CD4-positive, alpha-beta T cell treated with Interleukin-17A for 4 hours (primary cell): ENCODE measurements at places on chromosomes 3 and 15.

DNA sequence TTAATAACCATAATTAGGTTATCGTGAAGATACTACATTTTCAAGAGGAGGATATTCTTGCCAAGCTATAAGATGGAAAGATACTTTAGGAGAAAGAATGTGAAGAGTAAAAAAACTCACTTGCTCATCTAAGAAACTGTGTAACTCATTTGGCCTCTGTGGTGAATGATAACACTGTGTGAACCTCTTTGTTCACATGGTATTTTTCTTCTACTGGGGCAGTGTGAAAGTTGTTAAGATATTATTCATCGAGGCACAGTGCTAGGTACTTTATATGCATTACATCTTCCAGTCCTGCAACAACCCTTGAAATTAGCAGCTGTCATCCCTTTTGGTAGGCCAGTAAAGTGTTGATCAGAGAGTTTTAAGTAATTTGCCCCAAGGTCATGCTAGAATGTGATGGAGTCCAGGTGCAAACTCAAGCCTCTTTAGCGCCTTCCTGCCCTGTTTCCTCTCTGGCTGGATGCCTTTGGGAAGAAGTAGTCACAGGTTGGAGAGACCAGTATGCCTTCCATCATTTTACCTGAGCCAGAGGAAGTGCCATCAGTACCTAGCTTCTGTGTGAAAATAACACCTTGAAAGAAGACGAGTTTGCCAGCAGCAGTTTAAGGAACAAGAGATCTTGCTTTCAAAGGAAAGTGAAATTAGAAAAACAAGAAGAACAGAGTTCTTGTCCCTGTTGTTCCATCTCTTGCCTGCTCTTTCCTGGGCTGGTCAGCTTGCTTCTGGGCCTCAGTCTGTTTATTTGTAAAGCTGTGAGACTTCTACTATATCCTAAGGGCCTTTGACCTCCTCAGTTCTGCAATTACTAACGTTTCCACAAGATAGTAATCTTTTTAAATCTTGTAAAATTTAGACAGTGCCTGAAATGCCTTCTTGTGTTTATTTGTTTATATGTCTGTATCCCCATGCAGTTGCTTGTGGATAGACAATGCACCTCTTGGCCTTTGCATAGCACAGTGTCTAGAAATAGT is 179.3 kb downstream of the FNDC3B start:
- no peak for DNase-seq

GRCh38 chr3:69881756-69882428 is 117.6 kb upstream of the SAMMSON start:
- DNase-seq, result no peak

GRCh38 chr3:159619341-159619885 is 369.2 kb upstream of the IL12A start:
- DNase-seq, result no peak

GRCh38 chr15:98899272-98900021 is 108.1 kb downstream of the PGPEP1L start:
- DNase-seq, result no peak

- DNase-seq, result no peak
These were observed 220.1 kb downstream of the PYDC2 start for GRCh38 chr3:191680989-191681597.

DNA sequence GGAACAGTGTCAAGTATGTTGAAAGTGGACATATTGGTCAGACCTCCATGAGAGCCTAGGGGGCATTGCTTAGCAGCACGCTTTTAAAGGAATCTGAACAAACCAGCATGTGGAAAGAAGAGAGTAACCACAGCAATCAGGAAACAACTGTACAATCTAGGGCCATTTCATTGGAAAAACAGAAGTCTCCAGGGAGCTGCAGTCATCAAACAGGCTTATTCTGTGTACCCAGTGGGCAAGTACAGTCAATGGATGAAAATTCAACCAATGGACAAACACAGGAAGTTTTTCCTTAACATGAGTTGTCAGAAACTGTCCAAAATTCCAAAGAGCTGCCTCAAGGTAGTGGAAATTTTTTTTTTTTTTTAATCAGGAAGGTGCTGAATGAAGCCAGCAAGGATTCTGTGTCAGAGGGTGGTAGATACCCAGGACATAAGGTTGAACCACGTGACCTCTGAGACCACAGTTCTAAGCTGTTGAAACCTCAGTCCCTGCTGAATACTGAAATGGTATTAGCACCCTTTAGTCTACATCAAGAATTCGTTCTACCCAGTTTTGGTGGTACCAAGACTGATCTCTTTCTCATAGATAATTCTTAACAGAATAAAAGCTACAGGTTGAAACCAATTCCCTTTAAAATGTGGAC is 4.4 kb upstream of the DLG1 start:
- DNase-seq, result no peak

GRCh38 chr3:126872701-126873342 is 110.1 kb upstream of the PLXNA1 start:
- DNase-seq, result no peak

GRCh38 chr15:29747837-29748417 is 74.3 kb downstream of the TJP1 start:
- DNase-seq, result no peak

- no peak for DNase-seq
These were observed 276.4 kb downstream of the POLQ start for GRCh38 chr3:121269389-121269788.

GRCh38 chr3:135412475-135412874 is 553.1 kb upstream of the PPP2R3A start:
- no peak for DNase-seq

- no peak for DNase-seq
These were observed 840.0 kb downstream of the EPHA3 start for GRCh38 chr3:89947337-89947954.

DNA sequence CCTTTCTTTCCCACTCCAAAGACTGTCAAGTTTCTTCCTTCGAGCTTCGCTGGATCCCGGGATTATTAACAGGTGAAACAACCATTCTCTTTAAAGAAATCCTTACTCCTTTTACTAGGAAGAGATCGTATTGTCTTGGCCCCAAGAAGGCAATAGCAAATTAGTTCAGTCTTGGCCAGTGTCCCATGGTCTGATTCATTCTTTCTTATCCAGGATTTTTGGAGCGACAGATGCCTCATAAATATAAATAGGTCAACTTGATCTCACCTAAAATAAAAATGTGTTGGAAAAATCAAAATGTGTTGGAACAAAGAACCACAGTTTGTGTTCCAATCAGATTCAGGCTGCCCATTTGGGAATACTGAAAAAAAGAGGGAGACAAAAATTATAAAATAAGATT is 140.1 kb upstream of the TMEM108 start:
- no peak for DNase-seq

DNA sequence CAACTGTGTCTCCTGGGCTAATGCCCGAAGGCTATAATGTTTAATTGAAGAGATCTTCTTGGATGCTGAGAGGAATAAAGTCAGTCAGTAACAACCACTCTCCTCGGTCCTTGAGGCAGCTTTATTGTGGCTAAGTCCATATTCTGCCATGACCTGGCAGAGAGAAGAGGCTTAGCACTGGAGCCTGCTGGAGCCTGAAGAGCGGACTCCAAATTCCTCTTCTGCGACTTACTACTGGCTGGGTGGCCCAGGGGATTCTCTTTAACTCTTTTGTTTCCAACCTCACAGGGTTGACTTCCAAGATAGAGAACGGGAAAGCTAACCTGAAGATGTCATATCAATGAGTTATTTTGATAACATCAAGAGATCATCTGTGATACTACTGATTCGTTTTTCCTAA is 71.1 kb downstream of the MYO1E start:
- no peak for DNase-seq

DNA sequence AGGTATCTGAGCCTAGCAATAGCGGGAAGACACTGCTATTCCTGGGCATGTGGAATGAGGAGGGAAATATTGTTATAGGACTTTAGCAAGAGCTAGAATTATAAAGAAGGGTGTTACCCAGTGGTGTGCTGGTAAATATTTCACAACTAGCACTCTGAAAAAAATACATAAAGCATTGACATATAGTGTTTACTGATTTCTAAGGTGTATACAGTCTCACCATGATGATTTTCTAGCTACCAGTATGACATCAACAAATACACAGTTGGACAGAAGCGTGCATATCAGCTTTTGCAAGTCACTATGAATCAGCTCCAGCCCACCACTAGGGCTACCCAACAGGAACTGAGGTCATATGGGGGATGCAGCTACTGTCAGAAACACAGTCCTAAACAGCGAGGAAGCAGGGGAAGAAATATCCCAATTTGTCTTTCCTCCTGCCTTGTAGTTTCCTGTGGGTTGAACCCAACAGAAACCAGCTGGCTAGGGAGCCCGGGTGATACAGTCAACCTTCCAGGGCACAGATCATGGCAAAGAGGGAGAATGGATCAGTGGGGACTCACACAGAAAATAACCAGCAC is 39.6 kb downstream of the HGD start:
- DNase-seq, result no peak

DNA sequence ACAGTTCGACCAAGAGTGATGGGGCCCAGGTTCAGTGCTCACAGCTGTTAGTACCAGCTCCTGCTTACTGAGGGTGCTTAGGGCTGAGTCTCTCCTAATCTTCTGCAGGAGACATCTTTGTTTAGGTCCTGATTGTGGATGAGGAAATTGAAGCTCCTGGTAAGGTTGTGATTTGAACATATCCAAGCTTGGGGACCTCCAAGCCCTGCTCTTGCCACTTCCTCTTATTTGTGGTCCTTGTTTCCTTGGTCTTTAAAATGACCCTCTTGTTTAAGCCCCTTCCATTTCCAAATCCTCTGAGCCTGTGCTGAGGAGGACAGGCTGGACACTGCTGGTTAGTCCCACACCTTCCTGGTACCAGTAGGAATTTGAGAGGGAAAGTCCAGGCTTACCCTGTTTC is 87.0 kb downstream of the EEFSEC start:
- no peak for DNase-seq

- DNase-seq, result no peak
These were observed 781.6 kb upstream of the CFAP20DC start for GRCh38 chr3:59831394-59831793.

DNA sequence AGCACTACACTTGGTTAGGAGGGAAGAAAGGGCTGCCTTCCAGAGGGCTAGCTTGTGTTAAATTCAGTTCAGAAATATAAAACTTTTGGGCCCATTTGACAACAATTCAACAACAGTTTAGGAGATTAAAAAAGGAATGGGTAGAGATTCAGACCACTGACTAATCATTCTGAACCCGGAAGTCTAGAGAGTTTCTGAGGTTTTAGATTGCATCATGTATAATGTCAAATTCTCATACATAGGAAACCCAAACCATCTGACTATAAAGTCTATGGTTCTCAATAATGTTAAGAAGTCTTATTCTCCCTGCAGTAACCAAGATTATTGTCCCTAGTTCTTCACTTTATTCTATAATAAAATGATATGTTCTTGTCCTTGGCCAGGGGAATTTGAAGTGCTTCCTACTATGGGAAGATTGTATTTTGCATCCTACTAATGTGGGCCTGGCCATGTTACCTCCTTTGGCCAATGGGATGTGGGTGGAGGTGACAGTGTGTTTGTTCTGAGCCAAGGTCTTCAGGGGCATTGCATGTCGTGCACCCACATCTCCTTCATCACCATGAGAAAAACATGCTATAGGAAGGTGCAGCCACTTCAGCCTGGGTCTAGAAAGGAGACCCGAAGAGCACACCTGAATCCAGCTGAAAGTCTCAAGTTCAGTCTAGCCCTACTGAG is 66.4 kb upstream of the CCNL1 start:
- no peak for DNase-seq

- DNase-seq, result no peak
These were observed 37.3 kb upstream of the FXR1 start for GRCh38 chr3:180875124-180875698.

DNA sequence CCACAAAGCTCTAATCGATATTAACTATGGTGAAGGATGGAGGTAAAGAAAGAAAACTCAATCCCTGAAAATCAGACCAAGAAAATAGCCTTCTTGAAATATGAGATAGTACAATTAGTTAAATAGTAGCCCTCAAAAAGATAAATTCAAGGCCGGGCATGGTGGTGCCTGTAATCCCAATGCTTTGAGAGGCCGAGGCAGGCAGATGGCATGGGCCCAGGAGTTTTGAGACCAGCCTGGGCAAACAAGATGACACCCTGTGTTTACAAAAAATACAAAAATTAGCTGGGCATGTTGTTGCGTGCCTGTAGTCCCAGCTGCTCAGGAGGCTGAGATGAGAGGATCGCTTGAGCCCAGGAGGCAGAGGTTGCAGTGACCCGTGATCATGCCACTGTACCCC is 31.6 kb upstream of the CEP152 start:
- DNase-seq, result no peak

- DNase-seq, result no peak
These were observed 89.5 kb upstream of the IQSEC1 start for GRCh38 chr3:13162549-13163320.

GRCh38 chr3:126963261-126964190 is 19.4 kb upstream of the PLXNA1 start:
- DNase-seq, result no peak

- DNase-seq, result no peak
These were observed 34.4 kb downstream of the TFRC start for GRCh38 chr3:196047391-196048030.

- DNase-seq, result no peak
These were observed 249.6 kb downstream of the TLE3 start for GRCh38 chr15:69848096-69848495.

- DNase-seq, result no peak
These were observed 26.3 kb upstream of the ADAMTS7 start for GRCh38 chr15:78837543-78837942.
